Right lung (tissue), 10 donors: ENCODE measurements at places on chromosomes 2 and 18. TPM values are rescaled to one million over a fixed set of nuclear protein-coding genes. Genes with fewer than 3 reads are reported as not detected.

The NABP1 gene
- polyA plus RNA-seq = 18.4 TPM

The PTPRN gene
- polyA plus RNA-seq = 0.30 TPM

The CLEC4F gene
- polyA plus RNA-seq = 0.05 TPM

The SNRNP27 gene
- 59.9 TPM for polyA plus RNA-seq
